HFFc6 (cell line): ENCODE measurements at places on chromosomes 7 and 10. TPM values are rescaled to one million over a fixed set of nuclear protein-coding genes. Genes with fewer than 3 reads are reported as not detected.

DNA sequence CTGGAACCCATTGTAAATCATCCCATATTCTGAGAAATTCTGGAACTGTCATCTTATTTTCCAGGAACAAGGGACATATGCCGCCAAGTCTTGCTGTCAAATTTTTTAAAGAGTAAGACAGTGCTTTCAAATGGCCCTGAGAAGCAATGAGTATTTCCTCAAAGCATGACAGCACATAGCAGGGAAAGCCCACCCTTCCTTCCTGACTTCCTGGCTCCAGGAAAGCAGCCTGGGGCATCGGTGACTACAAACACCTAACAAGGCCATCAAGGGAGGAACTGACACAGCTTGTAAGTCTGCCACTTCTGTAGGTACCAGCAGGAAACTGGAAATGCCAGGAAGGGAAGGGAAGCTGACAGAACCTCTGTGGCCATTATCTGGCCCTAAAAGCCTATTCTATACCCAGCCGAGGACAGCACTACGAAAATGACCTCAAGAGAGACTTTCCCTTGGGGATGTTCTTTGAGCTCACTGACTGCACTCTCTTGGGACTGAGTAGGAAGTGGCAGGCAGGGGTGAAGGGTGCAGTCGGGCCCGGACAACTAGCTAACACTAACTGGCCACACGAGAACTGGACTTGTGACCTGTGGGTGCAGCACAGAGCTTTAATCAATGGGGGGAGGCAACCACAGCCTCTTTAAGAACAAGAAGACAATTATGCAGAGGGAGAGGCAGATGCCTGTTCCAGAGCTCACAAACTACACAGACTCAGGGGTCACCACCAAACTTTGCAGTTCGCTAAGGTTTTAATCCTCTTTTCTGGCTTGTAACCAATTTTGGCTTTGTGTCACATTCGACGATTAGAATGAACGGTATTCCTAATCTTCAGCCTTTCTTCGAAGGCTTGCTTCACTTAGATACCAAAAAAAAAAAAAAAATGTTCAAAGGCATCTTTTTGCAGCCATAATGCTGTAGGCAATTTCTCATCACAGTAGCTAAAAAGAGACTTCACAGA, 52.0 kb downstream of the GRB10 start:
- H3K27me3 ChIP-seq, result peaks cover 1% of the 10 kb centered on the region; the same call in 1 of the 2 replicates
- peak overlapping the region; percentile 21; the same call in 1 of the 2 replicates for H3K4me3 ChIP-seq
- H3K36me3 ChIP-seq, result no peaks in the 10 kb centered on the region
- peaks cover 67% of the 10 kb centered on the region for H3K4me1 ChIP-seq
- H3K27ac ChIP-seq, result peak overlapping the region; percentile 17; the same call in 1 of the 2 replicates

The CALHM1 gene
- not detected in 2 replicates for total RNA-seq

DNA sequence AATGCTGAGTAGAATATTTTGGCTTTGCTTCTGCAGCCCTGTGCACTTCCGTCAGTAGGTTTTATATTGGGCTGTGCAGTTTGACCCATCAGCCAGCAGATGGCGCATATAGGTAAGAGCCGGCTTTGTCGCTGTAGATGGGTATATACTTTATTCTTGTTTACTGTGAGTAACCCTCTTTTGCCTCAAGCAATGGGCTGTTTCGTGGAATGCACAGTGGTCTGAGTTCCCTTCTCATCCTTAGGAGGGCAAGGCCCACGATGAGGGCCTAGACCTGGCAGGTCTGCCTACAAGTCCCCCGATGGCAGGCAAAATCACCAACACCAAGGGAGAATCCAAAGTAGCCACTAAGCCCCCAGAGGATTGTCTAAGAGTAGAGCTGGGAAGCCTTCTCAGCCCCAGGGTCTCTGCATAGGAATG, 1002.9 kb upstream of the KCND2 start:
- no peak overlapping the region for H3K27ac ChIP-seq
- H3K4me1 ChIP-seq, result no peaks in the 10 kb centered on the region
- H3K27me3 ChIP-seq, result no peaks in the 10 kb centered on the region
- DNase-seq, result peak; percentile 40
- H3K36me3 ChIP-seq, result no peaks in the 10 kb centered on the region

DNA sequence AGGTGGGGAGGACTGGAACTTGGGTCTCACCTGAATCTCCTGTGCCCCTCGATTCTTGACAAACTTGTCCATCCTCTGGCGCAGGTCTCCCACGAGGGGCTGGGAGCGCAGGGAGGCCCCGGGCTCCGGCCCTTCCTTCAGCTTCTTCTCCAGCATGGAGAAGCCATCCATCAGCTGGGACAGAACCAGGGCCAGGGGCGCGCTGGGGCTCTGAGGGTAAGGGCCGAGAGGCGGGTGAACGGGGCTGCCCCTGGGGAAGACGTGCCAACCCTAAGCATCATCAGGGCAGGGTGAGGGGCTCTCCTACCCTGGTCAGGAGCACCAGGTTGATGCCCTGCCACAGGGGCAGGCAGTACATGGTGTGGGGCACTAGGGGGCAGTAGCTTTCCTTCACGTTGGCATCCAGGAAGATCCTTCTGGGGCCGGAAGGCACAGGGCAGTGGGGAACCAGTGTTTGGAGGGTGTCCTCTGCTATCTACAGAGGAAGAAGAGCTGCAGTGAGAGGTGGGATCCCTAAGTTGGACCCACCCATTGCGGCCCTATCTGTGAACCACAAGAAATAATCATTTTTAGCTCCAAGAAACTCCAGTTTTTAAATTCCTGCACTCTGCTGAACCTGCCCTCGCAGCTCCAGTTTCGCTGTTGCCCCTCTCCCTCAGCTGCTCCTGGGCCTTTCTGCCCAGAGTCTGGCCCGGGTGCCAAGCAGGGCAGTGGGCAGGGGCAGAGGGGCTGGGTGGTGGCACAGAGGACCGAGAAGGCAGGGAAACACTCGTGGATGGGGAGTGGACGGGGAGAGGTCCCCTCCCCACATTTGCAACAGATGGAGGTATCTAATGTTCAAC, 10.8 kb upstream of the PYROXD2 start:
- H3K27me3 ChIP-seq, result peaks cover 2% of the 10 kb centered on the region; the same call in 1 of the 2 replicates
- no peaks in the 10 kb centered on the region for H3K36me3 ChIP-seq
- H3K4me1 ChIP-seq, result no peaks in the 10 kb centered on the region
- no peak overlapping the region for H3K4me3 ChIP-seq

- H3K27me3 ChIP-seq, result no peaks in the 10 kb centered on the region
- H3K36me3 ChIP-seq, result peaks cover 6% of the 10 kb centered on the region; the same call in 1 of the 2 replicates
- DNase-seq, result no peak
- H3K4me1 ChIP-seq, result no peaks in the 10 kb centered on the region
- no peak overlapping the region for H3K27ac ChIP-seq
Observed at GRCh38 chr10:36303896-36304295, 661.8 kb upstream of the FZD8 start.

DNA sequence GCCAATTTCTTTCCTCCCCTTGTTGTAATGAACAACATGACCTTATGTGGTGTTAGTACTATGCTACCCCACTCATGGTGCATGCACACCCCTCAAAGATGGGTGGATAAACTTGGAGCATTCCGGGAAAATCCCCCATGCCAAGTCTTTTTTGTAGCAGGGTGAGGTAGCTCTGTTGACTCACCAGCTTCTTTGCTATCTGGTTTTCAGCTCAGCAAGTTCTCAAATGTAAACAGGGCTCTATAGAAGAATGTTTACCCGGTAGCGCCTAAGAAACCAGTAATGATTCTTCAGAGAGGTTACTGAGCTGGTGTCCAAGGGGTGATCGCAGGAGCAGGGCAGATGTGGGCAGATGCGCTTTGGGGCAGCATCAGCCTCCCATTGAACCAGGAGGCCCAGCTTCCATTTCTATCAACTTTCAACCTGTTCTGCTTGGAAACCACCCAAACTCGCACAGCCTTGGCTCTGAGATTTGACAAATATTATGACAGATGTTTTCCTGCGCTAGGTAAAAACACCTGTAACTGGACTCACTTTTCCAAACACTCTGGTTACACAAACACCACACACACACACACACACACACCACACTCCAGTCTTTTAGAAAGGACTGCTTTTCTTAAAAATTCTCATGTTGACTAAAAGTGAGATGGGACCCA, 87.8 kb downstream of the ZRANB1 start:
- peaks cover 10% of the 10 kb centered on the region for H3K36me3 ChIP-seq
- peaks cover 64% of the 10 kb centered on the region for H3K4me1 ChIP-seq
- peak overlapping the region; percentile 83 for H3K27ac ChIP-seq
- DNase-seq, result peak; percentile 23

GRCh38 chr7:139321071-139321745, 19.9 kb upstream of the FMC1 start:
- H3K27me3 ChIP-seq, result peaks cover 4% of the 10 kb centered on the region
- H3K27ac ChIP-seq, result no peak overlapping the region
- no peak overlapping the region for H3K4me3 ChIP-seq
- DNase-seq, result peak; percentile 43

DNA sequence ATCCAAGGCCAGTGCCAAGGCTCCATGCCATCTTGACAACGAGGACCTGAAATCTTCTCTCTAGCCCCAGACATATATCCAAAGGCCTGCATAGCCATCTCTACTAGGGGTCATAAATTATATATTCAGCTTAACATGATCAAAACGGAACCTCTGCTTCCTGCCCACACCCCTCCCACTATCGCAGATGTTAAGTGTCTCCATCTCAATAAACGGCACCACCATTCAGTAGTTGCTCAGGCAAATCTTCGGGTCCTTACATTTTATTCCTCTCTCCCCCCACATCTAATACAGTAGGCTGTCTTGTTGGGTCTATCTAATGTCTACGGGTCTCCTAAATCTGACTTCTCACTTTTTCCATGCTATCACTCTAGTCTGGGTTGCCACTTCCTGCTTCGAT, 201.1 kb upstream of the PLXNA4 start:
- peaks cover 10% of the 10 kb centered on the region; the same call in 1 of the 2 replicates for H3K36me3 ChIP-seq
- peaks cover 21% of the 10 kb centered on the region for H3K4me1 ChIP-seq
- no peak overlapping the region for H3K27ac ChIP-seq
- peaks cover 9% of the 10 kb centered on the region for H3K27me3 ChIP-seq

- H3K27me3 ChIP-seq, result no peaks in the 10 kb centered on the region
- DNase-seq, result no peak
- no peak overlapping the region for H3K4me3 ChIP-seq
- peaks cover 12% of the 10 kb centered on the region for H3K4me1 ChIP-seq
Observed at GRCh38 chr10:113059371-113059780, 109.3 kb downstream of the TCF7L2 start.

The ACSM6 gene
- not detected in 3 replicates for total RNA-seq

DNA sequence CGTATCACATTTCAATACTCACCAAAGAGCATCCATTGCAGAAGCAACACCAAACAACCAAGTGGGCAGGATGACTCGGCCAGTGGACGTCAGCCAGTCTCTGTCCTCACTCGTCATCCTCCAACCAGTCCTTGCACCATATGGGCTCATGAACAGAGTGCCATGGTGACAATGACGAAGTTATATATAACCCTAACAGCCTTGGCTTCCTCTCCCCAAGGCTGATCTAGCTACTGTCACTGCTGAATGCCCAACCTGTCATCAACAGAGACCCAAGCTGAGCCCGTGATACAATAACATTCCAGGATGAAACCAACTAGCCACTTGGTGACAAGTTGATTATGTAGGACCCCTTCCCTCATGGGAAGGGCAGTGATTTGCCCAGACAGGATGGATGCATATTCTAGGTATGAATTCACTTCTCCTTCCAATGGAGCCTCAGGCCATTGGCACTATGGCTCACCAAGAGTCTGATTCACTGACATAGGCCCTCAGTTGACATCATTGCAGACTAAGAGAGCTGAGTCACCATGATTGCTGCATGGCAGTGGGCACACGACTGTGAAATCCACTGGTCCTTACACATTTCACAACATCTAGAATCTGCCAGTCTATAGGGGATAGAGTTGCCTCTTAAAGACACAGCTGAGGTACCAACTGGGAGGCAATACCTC, 26.3 kb upstream of the PPIF start:
- peaks cover 30% of the 10 kb centered on the region for H3K27me3 ChIP-seq
- H3K36me3 ChIP-seq, result peaks cover 24% of the 10 kb centered on the region
- H3K4me1 ChIP-seq, result peaks cover 81% of the 10 kb centered on the region
- H3K4me3 ChIP-seq, result peak overlapping the region; percentile 48; the same call in 1 of the 2 replicates
- peak; percentile 98 for DNase-seq

DNA sequence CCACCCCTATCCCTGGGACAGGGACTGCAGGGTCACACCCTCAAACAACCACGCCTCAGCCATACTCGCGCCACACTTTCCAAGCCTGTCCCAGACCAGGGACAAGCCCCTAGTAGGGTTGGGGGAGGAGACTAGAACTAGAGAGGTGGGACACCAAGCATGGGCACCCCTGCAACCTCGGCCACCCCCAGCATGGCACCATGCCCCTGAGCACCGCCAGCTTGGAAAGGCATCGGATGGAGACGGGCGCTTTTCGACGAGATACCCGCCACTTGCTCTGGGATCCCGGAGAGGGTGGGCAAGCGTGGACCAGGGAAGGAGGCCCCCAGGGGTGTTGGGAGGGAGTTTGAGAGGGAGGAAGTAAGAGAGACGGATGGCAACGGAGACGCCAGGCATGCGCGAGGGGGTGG, 13.1 kb upstream of the KMT2E start:
- peaks cover 3% of the 10 kb centered on the region; the same call in 1 of the 2 replicates for H3K27me3 ChIP-seq
- no peak overlapping the region for H3K4me3 ChIP-seq
- H3K27ac ChIP-seq, result peak overlapping the region; percentile 5; the same call in 1 of the 2 replicates
- peaks cover 25% of the 10 kb centered on the region for H3K36me3 ChIP-seq
- H3K4me1 ChIP-seq, result peaks cover 87% of the 10 kb centered on the region

DNA sequence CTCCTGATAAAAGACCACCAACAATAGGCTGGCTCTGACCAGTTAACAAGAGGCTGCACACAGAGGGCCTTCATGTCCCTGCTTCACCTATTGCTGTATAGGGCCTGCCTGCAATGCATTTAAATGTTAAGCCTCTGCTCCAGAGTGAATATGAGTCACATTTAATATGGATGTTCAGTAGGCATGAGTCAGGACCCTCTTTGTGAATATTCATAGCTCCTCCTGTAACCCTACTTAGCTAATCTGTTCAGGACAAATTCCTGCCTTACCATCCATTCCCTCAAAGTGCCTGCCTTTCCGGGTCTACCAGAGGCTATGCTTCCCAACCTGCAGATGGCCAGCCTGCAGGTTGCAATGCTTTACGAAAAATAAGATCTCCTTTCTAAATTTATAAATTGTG, 32.5 kb downstream of the ARHGAP22 start:
- H3K27ac ChIP-seq, result peak overlapping the region; percentile 74
- H3K4me3 ChIP-seq, result no peak overlapping the region
- peaks cover 82% of the 10 kb centered on the region for H3K4me1 ChIP-seq
- peaks cover 5% of the 10 kb centered on the region for H3K27me3 ChIP-seq

The OR2A1 gene
- not detected in 2 replicates for total RNA-seq

DNA sequence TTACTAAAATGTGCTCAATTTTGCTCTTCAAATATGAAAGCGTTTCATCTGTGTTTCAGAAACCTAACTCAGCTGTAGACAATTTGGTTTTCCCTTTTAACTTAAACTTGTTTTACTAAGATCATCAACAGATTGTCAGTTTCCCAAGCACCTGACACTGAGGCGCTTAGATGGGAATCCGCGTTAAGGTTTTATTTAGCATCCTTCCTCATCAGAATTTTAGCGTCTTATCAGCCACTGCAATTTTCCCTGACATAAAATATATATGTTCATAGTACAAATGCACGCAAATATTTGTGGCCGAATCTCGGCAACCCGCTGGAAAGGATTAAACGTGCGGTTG, 1.2 kb downstream of the SGCE start:
- H3K4me3 ChIP-seq, result peak overlapping the region; percentile 97
- peaks cover 16% of the 10 kb centered on the region; the same call in 1 of the 2 replicates for H3K4me1 ChIP-seq
- no peaks in the 10 kb centered on the region for H3K36me3 ChIP-seq
